Activated CD4-positive, alpha-beta T cell treated with anti-CD3 and anti-CD28 coated beads for 36 hours (primary cell): ENCODE measurements at places on chromosomes 6 and 20.

DNA sequence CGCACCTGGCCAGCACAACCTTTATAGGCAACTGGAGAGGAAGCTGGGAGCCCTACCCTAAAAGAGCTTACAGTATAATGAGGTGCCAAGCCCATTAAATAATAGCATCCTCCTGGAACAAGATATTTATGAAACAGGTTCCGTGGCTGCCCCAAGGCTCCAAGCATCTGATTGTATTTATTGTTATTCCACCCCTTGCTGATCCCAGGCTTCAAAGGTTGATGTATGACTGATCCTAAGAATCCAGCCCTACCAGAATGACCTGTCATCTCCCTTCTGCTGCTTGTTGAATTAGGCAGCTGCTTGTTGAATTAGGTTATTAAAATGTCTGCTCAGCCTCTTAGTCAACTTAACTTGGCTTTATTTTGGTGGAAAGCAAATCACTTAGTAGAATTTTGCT lies 35.2 kb upstream of the SASH1 start:
- DNase-seq: no peak

DNA sequence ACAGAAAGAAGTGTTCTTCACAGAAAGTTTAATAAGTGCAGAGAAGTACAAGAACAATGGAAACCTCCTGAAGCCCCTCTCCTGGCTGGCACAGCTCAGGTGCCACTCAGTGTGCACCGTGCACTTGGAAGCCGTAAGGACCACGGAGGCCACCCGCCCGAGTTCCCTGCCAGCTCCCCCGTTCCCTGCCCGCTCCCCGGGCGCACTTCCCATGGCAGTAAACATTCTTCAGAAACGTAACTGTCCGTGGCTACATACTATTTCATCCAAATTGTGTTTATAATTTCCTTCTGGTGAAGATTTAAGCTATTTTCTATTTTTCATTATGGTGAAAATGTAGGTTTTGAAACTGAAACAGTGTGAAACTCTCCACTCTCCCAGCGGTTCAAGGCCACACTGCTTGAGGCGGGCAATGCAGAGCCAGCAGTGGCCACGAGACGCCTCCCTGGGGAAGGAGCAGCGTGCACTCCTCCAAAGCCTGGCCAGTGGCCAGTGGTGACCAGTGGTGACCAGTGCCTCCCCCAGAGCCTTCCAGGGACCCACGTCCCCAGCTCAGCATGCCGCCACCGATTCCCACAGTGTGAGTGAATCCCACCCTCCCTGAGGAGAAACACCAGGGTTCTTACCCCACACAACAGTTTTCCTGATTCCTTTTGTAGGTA lies 46.4 kb downstream of the TAF4 start:
- no peak for DNase-seq

DNA sequence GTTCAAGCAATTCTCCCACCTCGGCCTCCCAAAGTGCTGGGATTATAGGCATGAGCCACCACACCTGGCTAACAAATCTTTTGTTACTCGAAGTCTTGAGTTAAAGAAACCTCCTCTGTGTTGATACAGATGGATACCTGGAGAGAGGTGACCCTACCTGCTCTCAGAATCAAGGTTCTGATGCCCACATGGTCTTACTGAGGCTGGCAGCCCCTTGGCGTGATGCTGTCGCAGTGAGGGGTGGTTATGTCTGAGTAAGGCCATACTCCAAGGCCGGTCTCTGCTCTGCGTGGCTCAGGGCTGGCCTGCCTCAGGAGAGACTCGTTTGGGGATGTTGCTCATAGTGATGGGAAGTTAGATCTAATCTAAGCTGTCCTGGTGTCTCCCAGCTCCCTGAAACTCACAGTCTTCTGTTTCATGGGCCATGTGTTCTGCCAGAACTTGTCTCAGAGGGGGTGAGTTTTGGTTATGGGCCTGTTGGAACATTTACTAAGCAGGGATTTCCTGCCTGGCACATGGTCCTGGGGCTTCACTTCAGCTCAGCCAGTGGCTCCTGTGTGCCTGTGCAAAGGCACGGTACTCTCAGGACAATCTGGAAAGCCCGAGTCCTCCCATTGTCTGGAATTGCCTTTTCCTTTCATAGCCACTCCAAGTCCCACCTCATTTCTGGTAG lies 17.5 kb upstream of the TRAF3IP2 start:
- no peak for DNase-seq

GRCh38 chr6:158837684-158838625 lies 18.8 kb upstream of the EZR start:
- DNase-seq: no peak

GRCh38 chr20:37905671-37906613 lies 3.0 kb downstream of the VSTM2L start:
- DNase-seq: no peak

GRCh38 chr20:14928083-14928482 lies 590.7 kb upstream of the FLRT3 start:
- DNase-seq: no peak

- DNase-seq: no peak
These were observed 15.2 kb upstream of the ROS1 start for GRCh38 chr6:117440706-117441525.

DNA sequence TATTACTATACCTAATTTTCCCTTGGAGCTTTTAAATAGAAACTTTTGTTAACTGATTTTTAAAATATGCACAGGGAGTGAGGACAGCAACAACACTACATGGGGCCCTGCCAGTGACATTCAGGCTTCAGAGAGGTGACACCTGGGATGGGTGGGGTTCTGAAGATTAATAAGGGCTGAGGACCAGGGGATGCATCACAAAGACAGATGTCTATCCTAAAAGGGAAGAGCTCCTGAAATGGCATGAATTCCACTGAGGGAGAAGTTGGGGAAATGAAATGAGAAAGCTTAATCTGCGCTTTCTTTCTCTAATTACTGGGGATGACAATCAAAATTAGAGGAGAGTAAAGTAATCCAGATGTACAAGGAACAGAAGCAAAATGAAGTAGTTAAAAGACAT lies 162.8 kb downstream of the BTBD9 start:
- no peak for DNase-seq

- peak; percentile 55 for DNase-seq
These were observed 45.7 kb upstream of the NEDD9 start for GRCh38 chr6:11278207-11278559.

GRCh38 chr20:55140631-55141030 lies 665.2 kb downstream of the DOK5 start:
- no peak for DNase-seq

GRCh38 chr6:41474213-41474933 lies 71.8 kb upstream of the FOXP4 start:
- DNase-seq: no peak

DNA sequence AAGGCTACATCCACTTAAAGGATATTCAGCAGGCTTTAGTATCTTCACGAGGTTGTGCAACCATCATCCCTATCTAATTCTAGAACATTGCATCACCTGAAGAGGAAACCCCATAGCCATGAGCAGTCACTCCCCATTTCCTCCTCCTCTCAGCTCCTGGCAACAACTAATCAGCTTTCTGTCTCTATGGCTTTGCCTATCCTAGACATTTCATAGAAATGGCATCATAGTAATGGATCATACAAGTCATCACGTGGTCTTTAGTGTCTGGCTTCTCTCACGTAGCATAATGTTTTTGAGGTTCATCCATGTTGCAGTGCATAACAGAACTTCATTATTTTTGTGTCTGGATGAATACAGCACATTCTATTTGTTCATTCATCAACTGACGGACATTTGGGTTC lies 20.5 kb downstream of the SNAI1 start:
- DNase-seq: no peak

GRCh38 chr6:35183281-35183680 lies 30.5 kb upstream of the SCUBE3 start:
- no peak for DNase-seq

- no peak for DNase-seq
These were observed 26.3 kb downstream of the GNL1 start for GRCh38 chr6:30530014-30530413.

- DNase-seq: peak; percentile 83
These were observed 1.6 kb downstream of the SAMD10 start for GRCh38 chr20:63977739-63978276.

DNA sequence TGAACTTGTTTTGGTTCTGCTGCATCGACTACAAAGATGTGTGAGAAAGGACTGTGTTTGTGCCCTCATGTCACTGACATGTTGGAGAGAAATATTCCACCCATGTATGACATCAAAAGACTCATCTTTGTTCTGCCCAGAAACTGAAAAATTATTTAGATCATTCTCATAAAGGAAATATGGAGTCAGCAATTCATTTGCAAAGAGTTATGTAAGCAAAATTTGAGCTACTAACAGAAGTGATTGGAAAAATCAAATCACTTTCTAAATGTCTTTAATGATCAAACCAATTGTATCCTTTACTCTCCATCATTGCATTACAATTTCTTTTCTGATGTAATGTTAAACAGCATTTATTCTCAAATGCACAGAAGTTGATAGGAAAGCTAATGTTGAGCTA lies 19.3 kb downstream of the ADAT2 start:
- no peak for DNase-seq

DNA sequence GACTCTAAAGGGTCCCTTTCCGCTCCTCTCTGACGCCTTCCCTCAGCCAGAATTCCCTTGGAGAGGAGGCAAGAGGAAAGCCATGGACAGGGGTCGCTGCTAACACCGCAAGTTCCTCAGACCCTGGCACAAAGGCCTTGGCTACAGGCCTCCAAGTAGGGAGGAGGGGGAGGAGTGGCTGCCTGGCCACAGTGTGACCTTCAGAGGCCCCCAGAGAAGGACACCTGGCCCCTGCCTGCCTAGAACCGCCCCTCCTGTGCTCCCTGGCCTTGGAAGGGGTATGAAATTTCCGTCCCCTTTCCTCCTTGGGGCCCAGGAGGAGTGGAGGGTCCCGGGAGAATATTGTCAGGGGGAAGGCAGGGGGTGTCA lies 2.7 kb downstream of the VEGFA start:
- peak; percentile 27 for DNase-seq

GRCh38 chr6:157045831-157046454 lies 268.8 kb downstream of the ARID1B start:
- no peak for DNase-seq

DNA sequence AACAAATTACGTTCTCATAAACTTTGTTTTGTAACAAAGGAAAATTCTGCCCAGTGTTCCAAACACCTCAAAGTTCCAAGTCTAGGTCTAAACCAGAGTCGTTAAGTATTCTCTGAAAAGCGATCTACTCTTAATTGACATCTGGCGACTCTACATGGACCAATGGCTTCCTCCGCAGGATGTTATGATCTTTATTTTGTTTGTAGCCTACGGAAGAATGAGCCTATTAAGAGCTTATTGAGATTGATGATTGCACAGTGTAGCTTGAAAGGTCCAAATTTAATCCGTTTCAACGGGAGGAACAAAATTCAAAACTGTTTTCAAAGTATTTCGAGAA lies 61.1 kb downstream of the FAM217A start:
- no peak for DNase-seq

DNA sequence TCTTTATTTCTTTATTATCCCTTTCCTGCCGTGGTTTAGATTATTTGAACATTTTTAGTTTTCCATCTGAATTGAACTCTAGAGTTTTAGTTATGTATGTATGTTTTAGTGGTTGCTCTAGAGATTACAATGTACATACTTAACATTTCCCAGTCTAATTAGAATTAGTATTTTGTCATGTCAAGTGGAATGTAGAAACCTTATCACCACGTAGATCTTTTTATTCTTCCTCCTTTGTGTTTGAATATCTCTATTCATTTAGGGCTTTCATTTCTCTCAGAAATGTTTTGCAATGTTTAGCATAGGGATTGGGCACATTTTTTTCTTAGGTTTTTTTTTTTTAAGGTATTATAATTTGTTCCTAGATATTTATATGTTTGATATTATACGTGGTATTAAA lies 73.1 kb upstream of the EZR start:
- no peak for DNase-seq

- no peak for DNase-seq
These were observed 100.7 kb upstream of the CD93 start for GRCh38 chr20:23186808-23187207.

GRCh38 chr20:840503-840857 lies 7.0 kb downstream of the FAM110A start:
- DNase-seq: no peak

DNA sequence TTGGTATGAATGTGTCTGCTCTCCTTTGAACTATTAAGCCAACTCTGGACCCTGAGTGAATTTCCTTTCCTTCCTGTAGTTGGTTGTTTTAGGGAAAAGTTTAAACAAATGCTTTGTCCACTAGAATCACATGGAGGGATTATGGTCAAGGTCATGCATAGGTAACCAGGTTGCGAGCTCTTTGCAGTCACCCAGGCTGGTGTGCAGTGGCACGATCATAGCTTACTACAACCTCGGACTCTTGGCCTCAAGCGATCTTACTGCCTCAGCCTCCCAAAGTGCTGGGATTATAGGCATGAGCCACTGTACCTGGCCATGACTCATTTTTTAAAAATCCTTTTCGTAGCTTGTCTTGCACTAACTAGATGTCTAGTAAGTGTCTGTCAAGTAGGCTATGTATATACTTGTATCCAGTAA lies 88.0 kb upstream of the SOX4 start:
- DNase-seq: no peak

- DNase-seq: no peak
These were observed 12.9 kb downstream of the IPCEF1 start for GRCh38 chr6:154343473-154344308.

DNA sequence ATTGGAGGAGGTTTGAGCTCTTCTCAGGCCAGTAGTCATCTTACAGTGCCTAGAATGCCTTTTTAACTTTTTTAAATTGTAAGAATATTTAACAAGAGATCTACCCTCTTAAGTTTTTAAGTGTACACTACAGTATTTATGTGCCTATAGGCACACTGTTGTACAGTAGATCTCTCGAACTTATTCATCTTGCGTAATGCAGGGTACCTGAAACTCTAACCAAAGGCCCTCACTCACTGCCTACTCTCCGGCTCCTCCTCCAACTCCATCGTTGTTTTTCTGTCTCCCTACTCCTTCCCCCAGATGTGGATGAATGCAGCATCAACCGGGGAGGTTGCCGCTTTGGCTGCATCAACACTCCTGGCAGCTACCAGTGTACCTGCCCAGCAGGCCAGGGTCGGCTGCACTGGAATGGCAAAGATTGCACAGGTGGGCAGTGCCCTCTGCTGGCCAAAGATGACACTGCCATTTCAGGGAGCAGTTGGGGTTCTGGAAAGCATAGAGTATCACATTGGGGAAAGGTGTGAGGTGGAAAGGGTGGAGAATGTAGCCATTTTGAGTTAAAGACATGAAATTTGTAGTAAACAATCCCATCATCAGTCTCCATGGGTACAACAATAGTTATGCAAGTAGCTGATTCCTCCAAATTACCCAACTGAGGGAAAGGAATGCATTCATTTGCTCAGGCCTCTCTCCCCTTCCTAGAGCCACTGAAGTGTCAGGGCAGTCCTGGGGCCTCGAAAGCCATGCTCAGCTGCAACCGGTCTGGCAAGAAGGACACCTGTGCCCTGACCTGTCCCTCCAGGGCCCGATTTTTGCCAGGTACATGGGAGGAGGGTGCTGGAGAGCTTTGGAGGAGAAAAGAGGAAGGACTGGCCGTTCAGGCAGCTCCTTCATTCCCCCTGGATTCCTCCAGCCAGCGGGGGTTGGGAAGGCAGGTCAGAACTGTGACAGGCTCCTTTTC lies 18.4 kb upstream of the ZNF76 start:
- peak; percentile 86 for DNase-seq
